ENCODE measurements at places on chromosomes 4 and X.

DNA sequence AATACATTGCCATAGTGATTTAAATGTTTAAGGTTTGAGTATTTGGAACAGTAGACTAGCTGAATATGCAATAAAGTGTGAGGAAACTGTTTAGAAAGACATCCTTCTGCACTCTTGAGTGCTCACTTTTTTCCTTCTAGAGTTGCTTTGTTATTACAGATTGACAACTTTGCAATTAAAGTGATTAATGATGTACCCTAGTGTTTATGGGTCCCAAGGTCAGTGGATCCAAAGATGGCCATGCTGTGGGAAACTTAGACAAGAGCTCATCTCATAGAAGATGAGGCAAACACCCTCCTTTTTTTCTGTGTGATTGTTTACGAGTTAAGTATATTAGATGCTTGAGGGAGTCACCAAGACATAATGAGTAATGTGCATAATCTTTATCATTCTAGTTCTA lies 118.8 kb downstream of the PDLIM5 start:
- DNase-seq = no peak

DNA sequence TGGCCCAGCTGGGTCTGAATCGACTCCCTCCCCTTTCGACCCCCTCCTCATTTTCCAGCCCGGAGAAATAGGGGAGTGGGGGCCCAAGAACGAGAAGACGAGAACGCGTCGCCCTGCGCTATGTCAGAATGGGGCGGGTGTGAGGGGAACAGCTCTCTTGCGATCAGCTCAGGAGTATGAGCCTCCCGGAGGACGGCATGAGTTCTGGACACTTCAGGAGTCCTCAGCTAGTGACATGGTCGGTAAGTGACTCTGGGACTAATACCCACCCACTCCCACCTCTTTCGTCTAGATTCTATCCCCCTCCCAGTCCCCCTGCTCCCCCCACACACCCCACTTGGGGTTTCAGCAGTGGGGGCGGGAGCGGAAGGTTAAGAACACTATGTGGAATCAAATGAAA lies 944 bp downstream of the KLF8 start:
- DNase-seq = no peak

- DNase-seq = peak; percentile 38
These were observed 88.3 kb downstream of the NHSL2 start for GRCh38 chrX:71998836-71999509.

DNA sequence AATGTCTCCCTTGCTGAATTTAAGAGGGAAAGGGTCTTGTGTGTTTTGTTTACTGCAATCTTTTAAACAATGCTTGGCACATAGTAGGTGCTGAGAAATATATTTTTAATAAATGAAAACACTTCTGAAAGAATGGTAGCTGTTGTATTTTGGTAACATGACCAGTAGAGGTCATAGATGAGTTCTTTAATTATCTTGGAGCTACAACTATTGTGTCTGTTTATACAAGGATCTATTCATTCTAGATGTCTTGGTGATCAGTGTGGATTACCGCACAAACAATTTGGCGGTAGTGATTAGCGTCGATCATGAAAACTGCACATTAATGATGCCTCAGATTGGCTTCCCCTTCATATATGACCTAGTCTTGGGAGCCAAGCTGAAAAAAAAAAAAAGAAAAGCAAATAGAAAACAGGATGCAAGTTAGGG lies 21.4 kb upstream of the SCRG1 start:
- no peak for DNase-seq

- DNase-seq = no peak
These were observed 48.4 kb downstream of the AKAP4 start for GRCh38 chrX:50152456-50152855.

DNA sequence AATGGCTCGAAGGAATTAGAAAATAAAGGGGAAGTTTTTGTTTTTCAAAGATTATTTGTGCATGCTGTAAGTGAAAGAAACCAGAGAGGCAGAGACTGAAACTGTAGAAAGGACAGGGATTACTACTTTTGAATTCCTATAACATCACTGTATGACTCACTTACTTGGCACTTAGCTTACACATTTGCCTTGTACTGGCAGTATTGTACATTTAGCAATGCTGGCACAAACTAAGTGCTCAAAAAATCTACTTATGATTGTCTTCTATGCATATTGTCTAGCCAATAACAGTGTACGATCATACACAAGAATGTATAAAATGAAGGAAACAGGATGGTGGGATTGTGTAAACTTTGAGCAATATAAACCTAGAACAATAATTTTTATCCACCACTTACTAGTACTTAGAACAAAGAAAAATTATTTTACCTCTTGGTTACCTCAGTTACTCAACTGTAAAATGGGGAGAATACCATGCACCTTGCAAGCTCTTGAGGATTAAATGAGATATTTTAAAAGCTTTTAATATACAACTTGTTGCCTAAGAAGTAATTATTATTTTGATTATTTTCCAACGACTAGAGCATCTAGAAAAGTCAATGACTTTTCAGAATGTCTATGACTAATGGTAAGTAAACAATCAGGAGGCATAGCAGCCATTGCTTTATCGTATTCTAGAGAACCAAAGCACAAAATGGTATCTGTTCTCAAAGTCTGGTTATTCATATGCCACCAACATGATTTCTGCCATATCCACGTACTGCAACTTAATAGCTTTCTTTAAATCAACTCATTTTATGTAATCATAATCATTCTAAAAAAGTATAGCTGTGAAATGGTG lies 4.7 kb downstream of the FAM120C start:
- no peak for DNase-seq

GRCh38 chr4:125389713-125390112 lies 75.0 kb downstream of the FAT4 start:
- no peak for DNase-seq

DNA sequence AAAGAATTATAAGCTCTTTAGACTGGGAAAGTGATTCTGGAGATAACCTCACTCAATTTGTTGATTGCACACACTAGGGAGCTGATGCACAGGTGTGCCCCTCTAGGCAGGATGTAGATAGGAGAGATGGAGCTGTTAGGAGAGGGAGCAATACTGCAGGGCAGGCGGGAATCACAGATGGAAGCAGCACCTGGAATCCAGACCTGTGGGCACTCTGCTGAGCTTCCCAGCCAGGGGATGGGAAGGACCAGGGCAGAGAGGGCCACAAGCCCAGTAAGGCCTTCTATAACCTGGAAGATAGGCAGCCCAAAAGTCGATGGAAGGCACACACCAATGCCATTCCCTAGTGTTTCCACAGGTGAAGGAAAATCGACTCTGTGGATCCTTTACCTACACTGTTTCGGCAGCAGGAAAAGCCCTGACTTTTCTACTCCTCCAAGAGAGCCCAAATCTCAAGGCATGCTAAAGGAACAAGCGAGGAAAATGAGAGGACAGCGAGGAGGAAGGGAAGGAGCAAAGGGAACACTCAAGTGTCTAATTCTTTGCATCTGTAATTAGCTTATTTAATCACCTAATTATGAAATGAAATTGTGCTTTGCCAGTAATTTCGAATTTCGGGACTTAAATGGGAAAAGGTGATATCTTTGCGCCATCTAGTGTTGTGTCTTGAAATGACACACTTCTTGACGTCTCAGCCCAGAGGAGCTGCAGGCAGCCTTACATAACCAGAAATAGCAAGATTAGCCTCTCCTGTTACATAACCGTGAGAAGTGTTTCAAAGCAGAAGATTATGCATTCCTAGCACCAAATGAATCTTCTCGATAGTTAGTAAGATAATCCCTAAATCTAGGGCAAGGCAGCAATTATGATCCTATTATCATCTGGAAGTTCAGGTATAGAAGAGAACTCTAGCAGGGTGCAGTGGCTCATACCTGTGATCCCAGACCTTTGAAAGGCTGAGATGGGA lies 31.0 kb upstream of the TLR3 start:
- DNase-seq = peak; percentile 37

DNA sequence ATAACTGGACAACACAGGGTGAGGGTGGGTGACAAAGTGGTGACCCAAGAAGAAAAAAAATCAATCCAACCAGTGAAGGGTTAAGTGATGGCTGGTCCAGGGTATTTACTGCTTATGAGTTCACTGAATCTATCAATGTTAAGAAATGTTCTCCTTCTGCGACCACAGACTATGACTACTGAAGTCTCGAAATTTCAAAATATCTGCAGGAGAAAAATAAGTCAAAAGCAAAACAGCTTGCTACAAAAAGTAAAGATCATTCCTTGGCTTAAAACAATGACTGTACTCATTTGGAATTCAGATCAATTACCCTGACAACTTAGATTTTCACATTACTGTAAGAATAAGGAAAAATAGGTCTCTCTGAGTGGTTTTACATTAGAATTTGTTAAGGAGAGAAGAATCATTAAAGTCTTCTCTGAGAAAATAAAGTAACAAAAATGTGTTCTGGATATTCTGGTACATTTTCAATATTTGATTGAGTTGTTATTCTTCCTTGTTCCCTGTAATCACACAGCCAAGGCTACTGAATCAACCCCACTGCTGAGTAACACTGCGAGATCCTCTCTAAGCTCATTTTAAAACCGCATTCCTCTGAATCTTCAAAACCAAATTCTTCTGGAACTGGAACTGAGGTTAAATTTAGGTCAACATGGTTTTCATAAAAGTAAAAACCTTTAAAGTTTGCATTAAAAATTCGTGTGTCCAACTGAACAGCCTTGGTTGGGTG lies 22.7 kb downstream of the SMPX start:
- no peak for DNase-seq

GRCh38 chr4:81891005-81891996 lies 419.6 kb upstream of the RASGEF1B start:
- no peak for DNase-seq

DNA sequence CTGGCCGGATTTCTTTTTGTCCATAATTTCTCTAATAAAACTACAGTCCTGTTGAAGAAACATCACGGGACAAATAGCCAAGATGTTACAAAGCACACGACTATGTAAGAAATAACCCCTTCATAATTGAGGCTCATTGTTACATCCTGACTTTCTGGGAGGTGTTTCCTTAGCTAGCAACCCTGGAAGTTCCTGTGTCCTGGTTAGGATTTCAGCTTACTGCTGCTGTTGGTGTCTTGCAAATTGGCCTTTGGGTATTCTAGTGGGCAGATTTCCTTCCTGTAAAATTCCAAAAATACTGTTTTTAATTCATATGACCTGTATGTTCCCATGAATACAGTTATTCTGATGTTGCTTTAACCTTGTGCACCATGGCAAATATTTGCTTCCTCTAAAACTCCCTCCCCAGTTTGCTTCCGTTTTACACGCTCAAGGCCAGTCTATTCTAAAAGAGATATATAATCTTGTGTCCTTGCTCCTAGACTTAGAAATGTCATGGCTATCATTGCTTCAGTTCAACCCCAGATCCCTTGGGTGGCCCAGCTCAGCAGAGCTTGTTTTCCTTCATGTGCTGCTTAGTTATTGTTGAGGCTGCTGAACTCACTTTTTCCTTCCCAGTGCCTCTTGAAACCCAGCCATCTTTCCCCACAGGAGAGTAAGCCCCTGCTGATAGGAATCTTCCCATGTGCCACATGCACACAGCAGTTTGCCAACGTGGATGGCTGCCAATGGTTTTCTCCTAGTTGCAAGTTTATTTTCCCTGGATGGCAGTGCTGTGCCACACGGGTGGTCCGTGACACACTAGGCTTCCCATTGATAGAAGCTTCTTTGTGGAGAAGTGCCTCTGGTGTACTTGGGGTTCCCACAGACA lies 75.8 kb downstream of the TSPAN7 start:
- no peak for DNase-seq

DNA sequence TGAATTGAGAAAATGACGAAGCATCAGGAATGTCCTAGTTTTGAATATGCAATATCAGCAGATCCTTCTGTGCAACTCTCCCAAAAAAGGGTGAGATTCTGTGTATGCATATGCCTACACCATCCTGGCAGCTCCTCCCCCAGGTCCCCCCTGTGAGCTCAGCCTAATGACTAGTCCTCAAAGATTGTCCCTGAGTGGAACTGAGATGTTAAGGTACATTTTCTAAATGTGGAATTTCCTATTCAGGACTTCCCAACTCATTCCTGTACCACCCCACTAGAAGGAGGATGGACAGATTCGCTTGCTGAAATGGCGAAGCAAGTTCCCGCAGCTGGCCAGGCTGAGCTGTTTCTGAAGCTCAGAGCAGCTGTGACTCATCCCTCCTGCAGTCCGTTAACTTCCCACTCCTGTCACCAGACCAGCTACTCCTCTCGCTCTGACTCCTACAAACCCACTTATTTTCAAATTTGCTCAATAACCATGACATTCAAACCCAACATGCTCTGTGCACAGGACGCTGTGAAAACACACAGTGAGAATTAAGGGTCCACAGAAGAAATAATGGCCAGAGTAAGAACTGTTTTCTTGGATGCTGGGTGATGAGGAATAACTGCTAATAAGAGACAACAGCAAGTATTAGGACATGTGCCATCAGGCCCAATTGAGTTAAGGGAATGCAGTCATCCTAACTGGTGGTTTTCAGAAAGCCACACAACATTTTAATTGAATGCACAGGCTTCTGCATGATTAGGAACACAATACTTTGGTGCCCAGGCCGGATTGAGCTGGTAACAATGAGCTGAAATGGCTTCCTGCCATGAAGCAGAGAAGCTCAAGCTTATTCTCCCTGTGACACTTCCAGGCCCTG lies 40.0 kb upstream of the IRF2 start:
- DNase-seq = peak; percentile 43

GRCh38 chr4:158580064-158580463 lies 58.4 kb downstream of the RXFP1 start:
- no peak for DNase-seq

GRCh38 chrX:101079736-101080270 lies 1.1 kb downstream of the TMEM35A start:
- DNase-seq = no peak

GRCh38 chr4:77154761-77155499 lies 2.1 kb upstream of the CCNG2 start:
- DNase-seq = no peak

DNA sequence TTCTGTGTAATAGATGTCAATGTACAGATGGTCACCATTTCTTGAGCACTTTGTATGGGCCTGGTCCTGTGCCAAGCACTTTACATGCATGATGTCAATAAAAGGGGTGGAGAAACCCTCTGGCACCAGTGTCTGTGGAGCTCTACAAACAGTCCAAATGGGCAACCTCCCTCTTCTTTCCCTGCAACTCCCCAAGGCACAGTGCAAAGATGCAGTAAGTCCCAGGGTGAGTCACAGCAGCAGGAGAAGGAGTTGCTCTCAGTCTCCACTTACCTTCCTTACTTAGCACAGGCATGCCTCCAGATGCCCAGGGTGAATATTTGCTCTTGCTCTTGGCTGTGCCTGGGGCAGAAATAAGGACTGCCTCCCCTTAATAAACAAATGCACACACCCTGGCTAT lies 4.3 kb downstream of the OCIAD2 start:
- no peak for DNase-seq

DNA sequence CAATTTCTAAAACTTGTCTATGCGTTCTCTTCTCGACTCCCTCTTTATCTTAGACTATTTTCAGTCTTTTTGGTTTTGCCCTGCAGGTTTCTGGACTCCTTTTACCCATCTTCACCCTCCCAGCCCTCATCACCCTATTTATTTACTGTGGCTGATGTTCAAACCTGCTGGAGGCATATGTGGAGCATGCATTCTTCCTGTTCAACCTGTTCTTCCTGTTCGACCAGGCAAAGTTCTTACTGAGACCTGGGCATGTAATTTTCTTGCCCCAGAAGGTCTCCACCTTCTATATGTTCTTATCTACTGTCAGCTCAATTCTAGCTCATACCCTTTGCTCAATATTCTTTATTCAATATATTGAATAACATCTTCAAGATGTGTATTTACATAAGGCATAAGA lies 69.4 kb upstream of the AGA start:
- DNase-seq = no peak

- no peak for DNase-seq
These were observed 14.3 kb downstream of the H2BW1 start for GRCh38 chrX:103999234-103999633.

- DNase-seq = no peak
These were observed 97.4 kb upstream of the S100G start for GRCh38 chrX:16552546-16552945.

- DNase-seq = no peak
These were observed 598.5 kb upstream of the SPANXN1 start for GRCh38 chrX:144648788-144649187.
